NCI-H2107 (cell line): ENCODE measurements at places on chromosomes 1 and 21.

GRCh38 chr1:55536545-55536865, 321.3 kb upstream of the USP24 start:
- peak; percentile 45 for DNase-seq

- no peak for DNase-seq
Observed at GRCh38 chr1:1357871-1358432, 403 bp downstream of the MXRA8 start.

GRCh38 chr1:235838021-235838420, 28.7 kb downstream of the LYST start:
- no peak for DNase-seq

DNA sequence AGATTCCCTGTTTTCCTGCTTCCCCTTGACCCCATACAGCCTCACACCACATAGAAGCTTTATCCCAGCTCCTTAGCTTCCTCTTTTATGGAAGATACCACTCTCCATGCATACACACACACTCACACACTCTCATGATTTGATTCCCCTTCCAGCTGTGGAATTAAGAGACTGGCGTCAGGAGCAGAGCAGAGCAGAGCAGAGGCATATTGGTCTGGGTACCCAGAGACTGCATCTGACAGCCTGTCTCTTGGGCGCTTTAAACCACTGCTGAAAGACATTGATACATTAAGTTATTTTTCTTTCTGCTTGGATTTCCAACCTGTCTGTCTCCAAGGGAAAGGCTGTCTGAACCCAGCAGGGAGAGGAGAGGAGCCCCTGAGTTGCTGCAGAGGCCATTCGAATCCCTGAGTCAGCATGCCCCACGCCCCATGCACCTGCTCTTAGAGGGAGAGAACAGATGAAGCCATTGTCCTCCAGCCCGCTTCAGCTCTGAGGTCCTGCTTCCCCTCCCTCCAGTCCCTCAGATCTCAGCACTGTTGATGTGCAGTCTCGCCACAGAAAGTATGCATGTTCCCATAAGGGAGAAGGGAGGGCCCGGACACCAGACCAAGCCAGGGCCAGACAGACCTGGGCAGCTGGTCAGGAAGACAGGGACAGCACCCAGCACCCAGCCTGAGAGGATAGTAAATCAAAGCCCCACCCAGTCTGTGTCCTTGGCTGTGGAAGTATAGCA, 66.7 kb upstream of the GJB5 start:
- DNase-seq = no peak

- DNase-seq = no peak
Observed at GRCh38 chr1:54581621-54582035, 33.6 kb downstream of the ACOT11 start.

DNA sequence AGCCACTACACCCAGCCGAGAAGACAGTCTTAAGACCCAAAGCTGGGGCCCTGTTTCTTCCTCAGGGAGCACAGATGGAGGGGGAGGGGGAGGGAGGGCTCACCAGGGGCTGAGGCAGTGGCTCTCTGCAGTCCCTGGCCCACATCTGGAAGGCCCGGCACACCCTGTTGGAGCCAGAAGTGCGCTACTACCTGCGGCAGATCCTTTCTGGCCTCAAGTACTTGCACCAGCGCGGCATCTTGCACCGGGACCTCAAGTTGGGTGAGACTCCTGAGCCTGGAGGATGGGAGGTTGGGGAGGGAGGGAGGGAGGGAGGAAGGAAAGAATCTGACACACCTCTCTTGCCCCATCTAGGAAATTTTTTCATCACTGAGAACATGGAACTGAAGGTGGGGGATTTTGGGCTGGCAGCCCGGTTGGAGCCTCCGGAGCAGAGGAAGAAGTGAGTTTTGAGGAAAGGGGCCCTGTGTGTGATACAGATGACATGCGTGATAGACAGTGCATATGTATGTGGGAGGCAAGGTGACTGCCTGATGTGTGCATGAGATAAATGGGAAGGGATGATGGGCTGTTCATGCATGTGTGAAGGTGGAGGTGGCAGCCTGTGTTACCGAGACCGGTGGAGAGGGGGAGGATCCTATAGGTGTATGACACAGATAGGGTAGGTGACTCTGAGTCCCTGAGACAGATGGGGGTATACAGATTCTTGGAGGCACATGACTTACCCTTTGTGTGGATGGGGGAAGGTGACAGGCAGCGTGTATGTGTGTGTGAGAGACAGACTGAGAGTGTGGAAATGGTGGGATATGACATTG, 1.5 kb downstream of the PLK3 start:
- DNase-seq = no peak

GRCh38 chr1:85245891-85246290, 13.6 kb downstream of the C1orf52 start:
- DNase-seq = no peak

GRCh38 chr1:185598332-185598731, 135.9 kb upstream of the HMCN1 start:
- DNase-seq = no peak

GRCh38 chr21:37281993-37282392, 14.9 kb upstream of the VPS26C start:
- DNase-seq = peak; percentile 57

DNA sequence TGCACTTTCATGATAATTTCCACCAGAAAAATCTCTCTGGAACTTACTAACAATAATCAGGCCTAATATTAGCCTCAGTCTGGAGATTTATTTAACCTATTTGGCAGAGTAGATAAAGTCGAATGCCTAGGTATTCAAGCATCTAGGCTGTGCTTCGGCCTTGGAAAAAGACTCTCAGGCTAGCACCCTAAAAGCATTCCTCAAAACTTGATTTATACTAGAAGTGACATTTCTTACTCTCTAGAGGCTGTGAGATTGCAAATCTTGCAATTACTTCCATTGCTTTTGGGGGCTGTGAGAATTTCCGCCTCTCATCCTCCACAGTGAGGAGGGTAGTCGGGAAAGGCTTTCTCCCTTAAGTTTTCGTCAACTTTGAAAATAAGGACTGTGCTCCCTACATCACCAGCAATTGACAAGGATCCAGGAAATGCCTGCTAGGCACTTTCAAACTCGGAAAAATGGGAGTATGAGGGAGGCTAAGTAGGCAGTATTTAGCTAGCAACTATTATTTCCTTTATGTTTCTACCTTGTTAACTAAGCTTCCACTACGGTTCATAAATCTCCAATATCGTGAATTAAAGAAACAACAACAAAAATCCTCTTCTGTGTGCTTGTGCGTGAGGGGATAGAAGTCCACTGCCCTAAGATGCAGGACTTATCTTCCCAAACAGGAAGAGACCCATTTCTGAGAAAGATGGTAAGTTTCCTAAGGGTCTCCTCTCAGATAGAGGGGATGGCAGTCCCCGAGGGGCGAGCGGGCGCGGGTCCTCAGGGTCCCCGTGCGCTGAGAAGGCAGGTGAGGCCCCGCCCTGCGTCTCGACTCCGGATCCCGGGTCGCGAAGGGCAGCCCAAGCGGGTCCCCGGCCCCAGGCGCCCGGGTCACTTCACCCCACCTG, 1.1 kb upstream of the LMO4 start:
- no peak for DNase-seq

- DNase-seq = peak; percentile 79
Observed at GRCh38 chr1:204763773-204764427, 78.4 kb upstream of the LRRN2 start.
